ENCODE measurements at places on chromosomes 5 and 9. TPM values are rescaled to one million over a fixed set of nuclear protein-coding genes. Genes with fewer than 3 reads are reported as not detected.

MYOZ3 gene
- 0.32 TPM for total RNA-seq

PDE6A gene
- not detected for total RNA-seq

GPR150 gene
- total RNA-seq = 0.46 TPM

DNA sequence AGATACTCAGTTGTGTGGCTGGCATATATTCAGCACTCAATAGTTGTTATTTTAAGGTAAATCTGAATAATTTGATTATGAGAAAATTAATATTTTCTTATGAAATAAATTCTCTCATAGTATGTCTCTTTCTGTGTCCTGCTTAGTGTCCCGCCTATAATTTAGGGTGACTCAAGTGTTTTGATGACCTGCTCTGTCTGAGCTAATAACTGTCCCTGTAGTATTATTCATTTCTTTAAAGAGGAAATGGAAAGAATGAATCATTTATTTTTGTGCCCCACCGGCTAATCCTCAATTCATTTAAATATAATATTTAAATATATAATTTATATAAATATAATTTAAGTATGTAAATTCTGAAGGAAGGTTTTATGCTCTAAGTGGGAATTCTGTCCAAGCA, 4.1 kb downstream of the SLC1A1 start:
- H3K4me3 ChIP-seq = no peak overlapping the region
- peaks cover 41% of the 10 kb centered on the region for H3K27me3 ChIP-seq
- DNase-seq = no peak

Data from activated CD4-positive, alpha-beta T cell treated with anti-CD3 and anti-CD28 coated beads for 36 hours (primary cell).